ENCODE measurements at places on chromosomes 11 and 22.

- no peak for DNase-seq
Measured at GRCh38 chr22:42281706-42282251, 11.3 kb upstream of the TCF20 start.

DNA sequence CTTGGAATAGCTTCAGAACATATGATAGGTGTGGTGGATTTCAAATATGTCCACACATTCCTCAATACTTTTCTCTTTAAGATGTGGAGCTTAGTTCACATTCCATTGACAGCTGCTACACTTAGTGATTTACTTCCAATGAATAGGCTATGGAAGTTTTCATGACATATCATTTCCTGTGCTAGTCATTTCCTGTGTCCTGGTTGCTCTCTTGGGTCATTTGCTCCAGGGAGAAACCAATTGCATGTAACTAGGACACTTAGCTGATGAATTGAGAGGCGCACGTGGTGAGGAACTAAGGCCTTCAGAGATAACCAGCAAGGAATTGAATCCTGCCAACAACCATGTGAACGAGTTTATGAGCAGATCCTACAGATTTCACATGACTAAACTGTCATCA, 120.9 kb downstream of the SLC17A6 start:
- DNase-seq: no peak

GRCh38 chr11:133811850-133812685, 33.2 kb downstream of the SPATA19 start:
- no peak for DNase-seq

GRCh38 chr11:103547691-103548090, 438.5 kb downstream of the DYNC2H1 start:
- no peak for DNase-seq

DNA sequence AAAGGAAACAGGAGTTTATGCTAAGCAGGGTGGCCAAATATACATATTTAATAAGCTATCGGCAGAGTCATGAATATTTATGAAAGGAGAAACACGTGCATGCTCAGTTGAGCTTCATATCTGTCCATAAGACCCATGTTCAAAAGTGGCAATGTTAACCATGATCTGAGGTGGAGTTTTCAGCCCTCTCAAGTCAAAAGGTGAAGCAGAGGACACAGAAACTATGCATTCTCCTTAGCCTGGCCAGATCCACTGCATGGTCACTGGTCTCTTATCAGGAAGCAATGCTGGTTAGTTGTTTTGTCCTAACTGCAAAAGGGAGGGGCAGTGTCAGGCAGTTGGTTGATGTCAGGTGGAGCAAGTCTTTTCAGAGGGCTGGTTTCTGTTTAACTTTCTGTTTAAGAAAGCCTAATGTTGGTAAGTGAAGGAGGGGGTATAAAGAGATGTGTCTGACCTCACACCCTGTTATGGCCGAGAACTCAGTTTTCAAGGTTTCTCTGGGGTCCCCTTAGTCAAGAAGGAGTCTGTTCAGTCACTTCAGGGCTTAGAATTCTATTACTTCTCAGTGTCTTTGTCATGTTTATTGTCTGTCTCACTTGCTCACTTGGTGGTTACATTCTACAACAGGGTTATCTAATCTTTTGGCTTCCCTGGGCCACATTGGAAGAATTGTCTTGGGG, 5.5 kb upstream of the SELENOH start:
- DNase-seq: no peak

All from head of caudate nucleus (tissue), 42 donors.